ENCODE measurements at places on chromosomes 5 and 9.

- DNase-seq: no peak
Observed at GRCh38 chr5:39494534-39494933, 69.8 kb upstream of the DAB2 start.

- DNase-seq: no peak
Observed at GRCh38 chr9:33458444-33458843, 11.1 kb upstream of the AQP3 start.

- DNase-seq: no peak
Observed at GRCh38 chr5:137693951-137694721, 41.8 kb downstream of the KLHL3 start.

DNA sequence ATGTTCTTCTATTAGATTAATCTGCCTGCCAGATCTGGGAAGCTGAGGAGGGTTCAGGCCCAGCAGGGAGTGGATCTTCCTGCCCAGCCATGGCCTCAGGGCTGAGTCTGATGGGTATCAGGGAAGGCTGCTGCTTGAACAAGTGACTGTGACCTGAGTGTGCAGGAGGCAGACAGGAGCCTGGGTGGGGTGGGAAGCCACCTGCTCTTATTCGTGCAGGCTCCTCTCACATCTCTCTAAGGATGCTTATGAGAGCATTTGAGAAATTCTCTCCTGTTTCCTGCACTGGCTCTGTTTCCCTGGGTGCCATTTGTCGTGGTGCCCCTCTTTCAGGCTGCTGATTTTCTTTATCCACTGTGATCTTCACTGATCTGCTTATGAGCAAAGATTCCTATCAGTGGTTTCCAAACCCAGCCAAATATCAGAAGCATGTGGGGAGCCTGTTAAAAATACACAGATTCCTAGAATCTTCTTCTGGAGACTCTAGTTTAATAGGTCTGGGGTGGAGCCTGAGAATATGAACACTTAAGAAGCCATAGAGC, 2.1 kb downstream of the RGS3 start:
- DNase-seq: no peak

DNA sequence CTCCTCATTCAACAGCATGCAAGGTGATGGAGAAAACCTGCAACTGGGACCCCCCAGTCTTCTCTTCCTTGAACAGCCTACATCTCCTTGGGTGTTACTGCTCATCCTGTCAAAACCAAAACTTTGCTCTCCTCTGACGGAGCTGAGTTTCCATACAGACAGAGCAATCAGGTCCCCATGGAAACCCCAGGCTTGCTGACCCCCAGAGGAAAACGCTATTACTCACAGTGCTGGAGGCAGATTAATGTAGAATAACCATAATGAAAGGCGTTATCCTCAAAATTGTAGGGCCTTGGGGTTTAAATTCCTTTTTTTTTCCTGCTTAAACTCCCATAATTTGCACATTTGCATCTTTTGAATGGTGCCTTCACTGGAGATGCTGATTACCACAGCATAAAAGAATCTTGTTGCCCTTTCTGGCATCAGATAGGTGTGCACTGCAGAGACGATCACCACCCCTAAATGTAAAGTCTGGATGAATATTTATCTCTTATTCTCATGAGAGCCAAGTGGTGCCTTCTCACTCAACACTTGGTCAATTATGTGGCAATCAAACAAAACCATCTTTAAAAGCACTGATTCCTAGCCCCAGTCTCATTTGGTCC, 126.3 kb downstream of the MSX2 start:
- DNase-seq: no peak

GRCh38 chr5:33755231-33755630, 136.6 kb downstream of the ADAMTS12 start:
- no peak for DNase-seq

DNA sequence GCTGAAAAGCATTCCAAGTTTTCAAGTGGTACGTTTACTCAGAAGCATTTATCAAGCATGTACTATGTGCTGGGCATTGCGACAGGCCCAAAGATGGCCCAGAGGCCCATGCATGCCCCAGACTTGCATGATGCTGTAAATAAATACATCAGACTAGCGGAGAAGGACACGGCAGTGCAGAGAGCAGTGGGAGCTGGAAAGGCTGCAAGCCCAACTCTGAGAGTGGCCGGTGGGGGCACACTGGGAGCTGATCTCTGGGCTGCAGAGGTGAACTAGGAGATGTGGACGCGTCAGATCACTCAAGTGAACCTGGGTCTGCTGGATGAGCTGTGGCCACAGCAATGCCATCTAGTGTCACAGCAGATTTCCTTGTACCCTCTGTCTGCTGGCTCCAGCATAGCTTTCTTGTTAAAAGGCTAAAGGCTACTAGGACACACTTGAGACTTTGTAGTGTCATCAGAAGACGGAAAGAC, 246.9 kb downstream of the FANCC start:
- DNase-seq: no peak

DNA sequence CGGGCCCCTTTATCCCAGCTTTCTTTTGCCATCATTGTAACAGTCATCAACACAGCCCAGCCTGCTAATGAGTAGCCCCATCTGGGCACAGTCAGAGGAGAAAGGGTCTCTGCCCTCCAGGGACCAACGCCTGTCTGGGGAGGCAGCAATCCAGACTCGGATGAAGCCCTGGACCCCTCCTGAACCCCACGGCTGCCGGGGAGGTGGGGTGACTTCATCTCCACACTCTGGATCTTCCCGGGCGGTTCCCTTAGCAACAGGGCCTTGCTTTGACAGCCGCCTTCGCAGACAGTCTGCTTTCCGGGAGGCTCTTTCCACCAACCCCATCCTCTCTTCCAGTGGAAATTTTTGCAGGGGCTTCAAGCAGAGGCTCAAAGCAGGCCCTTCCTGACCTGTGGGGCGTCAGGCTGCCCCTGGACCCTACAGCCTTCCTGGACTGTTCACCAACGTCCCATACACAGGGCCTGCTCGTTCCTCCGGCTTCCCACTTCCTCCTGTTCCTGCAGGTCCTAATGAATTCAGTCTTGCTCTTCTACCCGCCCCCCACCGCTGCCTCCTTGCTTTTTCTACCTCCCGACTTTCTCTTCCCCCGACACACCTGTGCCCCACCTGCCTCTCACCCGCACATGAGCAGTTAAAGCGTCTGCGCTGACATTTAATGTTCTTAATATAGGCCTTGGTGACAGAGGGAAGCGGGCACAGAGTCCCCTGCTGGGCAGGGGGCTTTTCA, 161.7 kb upstream of the MVB12B start:
- no peak for DNase-seq

- DNase-seq: no peak
Observed at GRCh38 chr9:37840560-37841194, 40.1 kb downstream of the DCAF10 start.

DNA sequence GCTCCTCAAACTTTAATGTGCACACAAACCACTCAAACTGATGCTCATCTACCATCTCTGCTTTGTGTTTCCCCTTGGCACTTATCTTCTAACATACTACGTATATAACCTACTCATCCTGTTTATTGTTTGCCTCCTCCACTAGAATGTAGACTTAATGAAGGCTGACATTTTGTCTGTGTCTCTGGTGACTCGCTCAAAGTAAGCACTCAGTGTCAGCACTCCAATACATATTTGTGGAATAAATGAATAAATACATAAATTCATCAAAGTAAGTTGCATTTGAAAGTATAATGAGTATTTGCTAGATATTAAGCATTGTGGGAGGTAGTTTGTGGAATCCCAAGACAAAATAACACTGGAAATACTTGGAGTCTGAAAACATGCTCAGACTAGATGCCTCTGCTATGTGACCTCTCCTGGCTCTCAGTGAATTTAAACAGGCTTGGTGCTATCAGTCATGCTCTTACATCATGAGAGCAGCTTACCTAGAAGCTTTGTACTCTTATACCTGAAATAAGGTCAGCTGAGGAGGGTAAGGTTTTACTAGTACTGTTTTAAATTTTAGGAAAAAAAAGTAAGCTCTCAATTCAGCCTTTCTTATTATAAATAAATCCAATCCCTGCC, 37.0 kb upstream of the RANBP6 start:
- DNase-seq: no peak

- DNase-seq: no peak
Observed at GRCh38 chr9:114513055-114513958, 8.0 kb upstream of the WHRN start.

GRCh38 chr5:76688212-76688611, 27.7 kb upstream of the F2R start:
- DNase-seq: no peak

DNA sequence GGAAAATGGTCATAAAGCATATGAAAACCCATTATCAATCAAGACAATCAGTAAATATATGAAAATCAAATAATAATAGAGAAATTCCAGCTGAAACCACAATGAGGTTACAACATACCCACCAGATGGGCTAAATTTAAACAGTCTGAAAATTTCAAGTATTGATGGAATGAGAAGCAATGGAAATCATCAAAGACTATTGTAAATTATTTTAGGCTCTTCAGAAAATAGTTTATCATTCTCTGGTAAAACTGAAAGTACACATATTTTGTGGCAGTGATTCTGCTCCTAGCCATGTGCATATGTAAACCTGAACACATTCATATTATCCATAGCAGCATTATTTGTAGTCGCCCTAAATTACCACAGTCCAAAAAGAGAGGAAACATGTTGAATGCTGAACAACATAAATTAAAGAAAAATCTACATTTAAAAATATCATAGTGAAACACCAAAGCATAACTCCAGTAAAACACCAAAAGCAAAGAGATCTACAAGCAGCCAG, 215.3 kb downstream of the PRELID2 start:
- DNase-seq: no peak

DNA sequence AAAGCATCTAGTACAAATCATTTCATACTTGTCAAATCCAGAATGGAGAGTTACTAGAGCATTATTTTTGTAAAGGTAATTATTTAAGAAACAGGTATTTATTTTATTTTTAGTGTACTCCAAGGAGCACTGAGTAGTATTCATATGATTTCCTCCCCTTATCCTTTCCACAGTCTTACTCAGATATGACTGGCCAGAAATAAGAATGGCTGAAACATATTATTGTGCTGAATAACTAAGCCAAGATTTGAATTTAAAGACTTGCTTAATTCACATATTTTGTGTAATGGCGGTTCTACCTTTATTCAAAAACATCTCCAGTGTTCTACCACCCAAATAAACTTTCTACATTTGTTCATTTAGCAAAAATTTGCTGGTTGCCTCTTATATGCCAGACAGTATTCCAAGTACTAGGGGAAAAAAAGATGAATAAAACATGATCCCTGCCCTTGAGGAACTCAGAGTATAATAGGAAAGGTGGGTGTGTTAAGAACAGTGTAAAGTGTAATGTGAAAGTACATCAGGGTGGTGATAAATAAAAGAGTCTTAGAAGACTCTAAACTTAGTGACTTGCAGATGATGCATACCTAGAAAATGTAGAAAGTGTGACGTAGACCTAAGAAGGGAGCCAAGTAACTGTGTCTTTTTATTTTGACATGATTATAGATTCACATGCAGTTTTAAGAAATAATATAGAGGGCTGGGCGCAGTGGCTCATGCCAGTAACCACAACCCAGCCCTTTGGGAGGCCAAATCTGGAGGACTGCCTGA, 110.4 kb upstream of the GRHPR start:
- DNase-seq: no peak

DNA sequence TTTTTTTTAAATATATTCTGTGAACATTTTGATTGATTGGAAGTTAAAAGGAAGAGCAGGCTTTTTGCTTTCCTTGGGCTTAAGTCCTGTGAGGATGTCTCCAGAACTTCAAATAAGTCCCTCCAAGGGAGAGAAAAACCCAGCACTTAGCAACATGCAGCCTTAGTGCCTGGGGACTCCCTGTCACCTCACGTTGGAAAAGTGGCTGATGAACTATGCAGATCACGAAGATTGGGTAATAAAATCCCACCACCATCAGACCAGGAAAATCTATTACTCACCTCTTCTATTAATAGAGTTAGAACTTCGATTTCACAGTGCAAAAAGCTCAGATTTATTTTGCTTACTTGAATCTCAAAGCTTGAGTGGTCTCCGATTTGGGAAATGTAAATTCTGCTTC, 507.0 kb downstream of the MAT2B start:
- no peak for DNase-seq

GRCh38 chr9:120353506-120353905, 226.5 kb downstream of the CDK5RAP2 start:
- DNase-seq: no peak

- no peak for DNase-seq
Observed at GRCh38 chr9:91882627-91883026, 67.4 kb downstream of the ROR2 start.

DNA sequence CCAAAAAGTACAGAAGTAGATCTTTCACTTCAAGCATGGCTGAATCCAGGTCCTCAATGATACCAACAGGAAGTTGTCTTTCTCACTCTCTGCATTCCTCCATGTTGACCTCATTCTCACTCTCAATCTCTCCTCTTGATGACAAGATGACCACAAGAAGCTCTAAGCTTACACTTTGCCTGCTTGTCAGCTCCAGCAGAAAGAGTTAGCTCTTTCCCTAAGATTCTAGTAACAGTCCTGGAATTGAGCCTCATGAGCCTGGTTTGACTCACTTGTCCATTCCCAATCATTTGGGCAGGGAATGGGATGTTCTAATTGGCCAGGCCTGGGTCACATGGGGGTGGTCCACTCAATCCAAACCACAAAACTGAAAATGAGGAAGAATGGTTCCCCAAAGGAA, 3.3 kb upstream of the CLTA start:
- DNase-seq: no peak

GRCh38 chr5:34914671-34915138, 599 bp downstream of the RAD1 start:
- DNase-seq: peak; percentile 12

DNA sequence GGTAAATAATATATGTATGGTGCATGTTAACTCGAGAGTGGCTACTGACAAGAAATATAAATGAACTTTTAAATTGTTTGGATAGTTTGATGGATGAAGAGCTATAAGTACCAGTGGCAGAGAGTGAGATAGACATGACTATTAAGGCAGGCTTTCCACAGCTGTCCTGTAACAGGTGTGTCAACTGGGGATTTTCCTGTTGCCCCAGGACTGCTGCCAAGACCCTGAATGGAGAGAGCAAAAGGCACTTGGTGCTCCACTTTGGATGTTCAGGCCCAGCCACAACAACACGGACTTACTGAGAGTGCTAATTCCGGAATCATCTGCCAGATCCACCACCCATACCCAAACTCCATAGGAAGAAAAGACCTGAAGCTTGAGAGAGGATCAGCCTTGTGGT, 215.1 kb downstream of the SEC61B start:
- DNase-seq: no peak

DNA sequence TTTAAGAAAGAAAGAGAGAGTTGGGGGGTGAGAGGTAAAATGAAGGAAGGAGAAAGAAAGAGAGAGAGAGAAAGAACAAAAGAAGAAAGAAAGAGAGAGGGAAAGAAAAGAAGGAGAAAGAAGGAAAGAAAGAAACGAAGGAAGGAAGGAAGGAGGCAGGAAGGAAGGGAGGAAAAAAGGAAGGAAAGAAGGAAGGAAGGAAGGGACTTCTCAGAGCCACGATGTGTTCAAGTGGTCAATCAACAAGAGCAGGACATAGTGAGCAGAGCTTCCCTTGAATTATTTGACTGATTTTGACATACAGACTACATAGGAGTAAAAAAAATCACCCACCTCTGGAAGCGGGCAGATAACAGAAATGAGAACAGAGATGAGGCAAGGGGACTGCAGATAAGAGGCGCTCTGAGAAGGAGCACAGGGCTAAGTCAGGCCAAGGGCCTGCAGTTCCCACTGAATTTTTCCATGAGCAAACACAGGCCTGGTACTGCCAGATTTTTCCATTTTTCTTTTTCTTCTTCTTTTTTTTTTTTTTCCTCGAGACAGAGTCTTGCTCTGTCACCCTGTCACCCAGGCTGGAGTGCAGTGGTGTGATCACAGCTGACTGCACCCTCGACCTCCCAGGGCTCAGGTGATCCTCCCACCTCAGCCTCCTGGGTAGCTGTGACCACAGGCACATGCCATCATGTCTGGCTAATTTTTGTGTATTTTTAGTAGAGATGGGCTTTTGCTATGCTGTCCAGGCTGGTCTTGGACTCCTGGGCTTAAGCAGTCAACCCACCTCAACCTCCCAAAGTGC, 77.7 kb upstream of the IL17B start:
- no peak for DNase-seq
